Forelimb muscle (tissue), 1 donor: ENCODE measurements at places on chromosomes 13 and 19.

- DNase-seq = no peak
Measured at GRCh38 chr19:58407658-58408151, 744 bp upstream of the ZNF584 start.

GRCh38 chr19:29711584-29712132 is 3.4 kb downstream of the C19orf12 start:
- no peak for DNase-seq

DNA sequence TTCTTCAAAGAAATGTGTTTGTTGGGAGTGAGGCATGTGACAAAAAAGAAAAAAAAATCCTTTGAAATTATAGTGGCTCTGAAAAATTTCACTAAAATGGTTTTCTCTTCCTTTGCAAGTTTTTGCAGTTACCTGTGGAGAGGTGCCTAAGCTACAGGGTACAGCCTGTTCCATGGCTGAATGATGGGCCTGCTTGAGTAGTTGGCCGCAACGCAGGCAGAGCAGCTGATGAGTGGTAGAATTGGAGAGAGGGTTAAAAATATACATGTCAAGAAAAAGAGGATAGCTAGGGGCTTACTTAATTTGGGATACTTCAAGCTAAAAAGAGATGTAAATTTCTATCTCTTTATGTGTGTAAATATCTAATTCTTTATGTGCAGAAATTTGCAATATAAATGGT is 629.1 kb upstream of the SLC10A2 start:
- DNase-seq = no peak

DNA sequence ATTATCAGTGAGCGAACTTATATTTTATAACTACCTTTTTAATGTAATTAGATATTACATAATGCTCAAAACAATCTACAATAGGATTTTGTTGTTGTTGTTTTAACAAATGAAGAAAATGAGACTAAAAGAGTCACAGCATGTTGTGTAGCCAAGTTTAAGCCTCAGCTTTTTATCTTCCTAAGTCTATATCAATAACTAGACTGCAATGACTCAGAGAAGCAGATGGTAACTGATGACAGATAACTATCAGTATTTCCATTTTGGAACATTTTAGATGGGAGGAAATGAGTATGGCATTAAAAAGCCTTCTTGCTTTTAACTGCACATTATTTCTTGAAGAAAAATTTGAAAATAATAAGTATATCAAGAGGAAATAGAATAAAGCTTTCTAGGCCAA is 825.2 kb downstream of the SLITRK1 start:
- no peak for DNase-seq

DNA sequence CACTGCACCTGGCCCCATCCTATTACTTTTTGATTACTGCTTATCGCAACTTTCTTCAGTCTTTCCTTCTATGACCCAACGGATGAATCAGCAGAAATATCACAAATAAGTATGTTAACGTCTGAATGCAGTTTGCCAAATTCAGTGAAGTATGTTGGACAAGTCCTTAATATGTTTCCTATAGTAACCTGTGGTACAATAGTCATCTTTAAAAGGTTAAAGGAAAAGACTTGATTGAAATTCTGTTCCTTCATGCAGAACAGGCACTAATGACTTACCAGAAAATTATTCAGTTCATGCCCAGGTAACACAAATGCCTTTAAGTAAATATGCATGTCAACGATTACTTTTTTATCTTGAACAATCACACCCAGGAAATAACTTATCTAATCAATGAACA is 242.6 kb downstream of the KCTD12 start:
- DNase-seq = no peak

- no peak for DNase-seq
Measured at GRCh38 chr13:24748061-24748400, 15.9 kb upstream of the RNF17 start.

GRCh38 chr13:27270594-27271520 is at the start of gene RASL11A:
Gene RASL11A, plus strand, starts transcription at chr13:27270830. Its CDS starts 115 bp downstream, at chr13:27270945.
- no peak for DNase-seq

GRCh38 chr19:19816679-19817078 is 4.9 kb downstream of the ZNF506 start:
- DNase-seq = no peak

GRCh38 chr19:1931445-1931844 is 9.5 kb upstream of the CSNK1G2 start:
- DNase-seq = no peak

GRCh38 chr13:50914176-50914700 is 4.6 kb downstream of the RNASEH2B start:
- DNase-seq = no peak

DNA sequence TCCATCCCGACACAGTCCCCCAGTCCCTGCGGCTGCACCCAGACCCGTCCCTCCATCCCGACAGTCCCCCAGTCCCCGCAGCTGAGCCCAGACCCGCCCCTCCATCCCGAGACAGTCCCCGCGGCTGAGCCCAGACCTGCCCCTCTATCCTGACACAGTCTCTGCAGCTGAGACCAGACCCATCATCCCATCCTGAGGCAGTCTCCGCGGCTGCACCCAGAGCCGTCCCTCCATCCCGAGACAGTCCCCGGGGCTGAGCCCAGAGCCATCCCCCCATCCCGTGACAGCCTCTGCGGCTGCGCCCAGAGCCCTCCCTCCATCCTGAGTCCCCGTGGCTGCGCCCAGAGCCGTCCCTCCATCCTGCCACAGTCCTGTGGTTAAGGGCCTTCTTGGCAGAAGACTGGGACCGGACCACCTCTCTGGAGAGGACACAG is 28.8 kb upstream of the TMEM255B start:
- DNase-seq = no peak

GRCh38 chr19:16608290-16608739 is 19.7 kb downstream of the MED26 start:
- no peak for DNase-seq

- DNase-seq = no peak
Measured at GRCh38 chr19:36115453-36116343, at the start of gene TBCB. Gene TBCB, plus strand, starts transcription at chr19:36115468. Its CDS starts 93 bp downstream, at chr19:36115561.

DNA sequence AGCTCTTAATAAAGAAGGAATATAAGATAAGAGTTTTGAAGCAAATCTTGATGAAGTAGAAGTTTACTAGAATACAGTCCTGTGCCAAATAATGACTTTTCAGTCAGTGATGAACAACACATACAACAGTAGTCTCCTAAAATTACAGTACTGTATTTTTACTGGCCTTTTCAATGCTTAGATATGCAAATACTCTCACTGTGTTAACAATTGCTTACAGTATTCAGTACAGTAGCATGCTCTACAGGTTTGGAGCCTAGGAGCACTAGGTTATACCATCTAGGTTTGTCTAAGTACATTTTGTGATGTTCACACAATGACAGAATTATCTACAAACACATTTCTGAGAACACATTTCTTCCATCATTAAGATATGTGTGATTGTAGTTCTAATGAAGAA is 316.7 kb upstream of the KLHL1 start:
- DNase-seq = no peak

DNA sequence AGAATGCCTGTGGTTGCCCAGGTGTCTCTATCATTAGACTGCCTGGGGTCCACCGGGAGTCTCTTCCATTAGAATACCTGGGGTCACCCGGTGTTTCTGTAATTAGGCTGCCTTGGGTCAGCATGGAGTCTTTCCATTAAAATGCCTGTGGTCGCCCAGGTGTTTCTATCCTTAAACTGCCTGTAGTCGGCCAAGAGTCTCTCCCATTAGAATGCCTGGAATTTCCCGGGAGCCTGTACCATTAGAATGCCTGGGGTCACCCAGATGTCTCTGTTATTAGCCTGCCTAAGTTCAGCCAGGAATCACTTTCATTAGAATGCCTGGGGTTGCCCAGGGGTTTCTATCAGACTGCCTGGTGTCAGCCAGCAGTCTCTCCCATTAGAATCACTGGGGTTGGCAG is 1492.8 kb downstream of the UQCRFS1 start:
- no peak for DNase-seq

DNA sequence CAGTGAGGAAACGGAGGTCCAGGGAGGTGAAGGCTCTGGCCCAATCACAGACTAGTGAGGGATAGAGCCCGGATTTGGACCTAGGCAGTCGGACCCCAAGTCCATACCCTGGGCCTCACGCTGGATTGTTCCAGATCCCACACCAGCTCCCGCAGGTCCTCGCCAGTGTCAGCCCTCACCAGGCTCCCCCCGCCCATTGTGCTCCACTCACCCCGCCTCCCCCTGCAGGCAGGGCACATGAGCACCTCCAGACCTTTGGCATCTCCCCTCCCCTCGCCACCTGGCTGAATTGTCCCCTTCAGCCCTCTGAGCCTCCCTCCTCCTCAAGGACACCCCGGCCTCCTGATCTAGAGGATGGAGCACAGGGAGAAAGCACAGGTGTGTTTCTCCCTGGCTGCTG is 152.4 kb downstream of the KATNAL1 start:
- DNase-seq = no peak

DNA sequence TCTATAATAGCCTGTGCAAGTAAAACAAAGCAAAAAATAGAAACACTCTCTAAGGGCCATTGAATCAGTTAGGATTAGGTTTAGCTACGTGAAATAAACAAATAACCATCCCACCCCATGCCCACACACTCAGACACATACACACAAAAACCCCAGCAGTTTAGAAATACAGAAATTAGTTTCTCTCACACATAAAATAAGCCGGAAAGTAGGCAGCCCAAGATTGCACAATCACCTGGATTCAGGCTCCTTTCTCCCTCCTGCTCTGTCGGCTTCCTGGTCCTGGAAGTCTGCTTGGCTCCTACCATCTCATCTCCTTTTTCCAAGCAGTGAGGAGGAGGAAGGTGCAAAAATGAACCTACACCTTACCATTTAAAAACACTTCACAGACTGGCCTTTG is 22.6 kb upstream of the USP12 start:
- DNase-seq = no peak

GRCh38 chr13:77529501-77529840 is 6.0 kb upstream of the SCEL start:
- DNase-seq = no peak

DNA sequence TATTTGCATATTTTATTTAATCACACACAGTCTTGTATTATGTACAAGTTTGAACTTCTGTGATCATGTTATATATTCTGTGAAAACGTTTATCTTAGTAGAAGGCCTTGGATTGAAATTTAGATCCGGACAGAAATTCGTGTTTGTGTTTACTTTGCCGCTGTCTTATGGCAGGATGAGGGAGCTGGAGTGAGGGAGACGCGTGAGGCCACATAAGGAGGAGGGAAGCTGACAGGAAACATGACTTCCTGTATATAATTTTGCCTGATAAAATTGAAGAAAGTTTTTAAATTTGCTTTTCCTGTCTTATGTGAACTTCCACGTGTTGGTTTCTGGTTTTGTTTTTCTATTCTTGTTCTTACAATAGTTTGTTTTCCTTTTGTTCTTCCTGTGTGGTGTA is 200.2 kb downstream of the MTUS2 start:
- DNase-seq = no peak

DNA sequence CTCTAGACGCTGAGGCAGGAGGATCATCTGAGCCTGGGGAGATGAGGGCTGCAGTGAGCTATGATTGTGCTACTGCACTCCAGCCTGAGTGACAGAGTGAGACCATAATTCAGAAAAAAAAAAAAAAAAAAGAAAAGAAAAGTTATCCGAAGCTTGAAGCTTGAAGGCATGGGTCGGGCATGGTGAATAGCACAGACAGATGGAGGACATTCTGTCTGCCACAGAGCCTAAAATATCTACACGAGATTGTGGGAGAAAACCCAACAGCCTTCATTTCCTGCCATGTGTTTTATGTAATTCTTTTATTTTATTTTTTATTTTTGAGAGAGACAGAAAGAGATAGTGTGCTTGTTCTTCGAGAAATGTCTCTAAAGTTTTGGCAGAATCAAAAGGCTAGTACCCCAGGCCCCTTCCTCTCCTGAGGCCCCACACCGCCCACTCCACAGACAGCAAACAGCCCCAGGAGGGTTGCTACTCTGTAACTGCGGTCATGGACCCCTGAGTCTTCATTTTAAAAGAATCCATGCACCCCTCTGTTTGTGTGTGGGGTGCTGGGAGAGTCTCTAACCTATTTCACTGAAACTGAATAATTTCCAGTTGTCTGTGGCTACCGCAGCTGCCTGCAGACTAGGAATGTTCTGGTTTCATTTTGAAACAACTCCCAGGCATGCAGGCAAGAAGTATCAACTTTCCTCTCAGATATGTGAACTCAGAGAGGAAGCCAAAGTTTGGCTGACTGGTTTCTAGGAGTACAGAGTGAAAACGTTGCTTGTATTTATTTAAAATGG is 38.4 kb upstream of the RCBTB2 start:
- DNase-seq = peak; percentile 68

DNA sequence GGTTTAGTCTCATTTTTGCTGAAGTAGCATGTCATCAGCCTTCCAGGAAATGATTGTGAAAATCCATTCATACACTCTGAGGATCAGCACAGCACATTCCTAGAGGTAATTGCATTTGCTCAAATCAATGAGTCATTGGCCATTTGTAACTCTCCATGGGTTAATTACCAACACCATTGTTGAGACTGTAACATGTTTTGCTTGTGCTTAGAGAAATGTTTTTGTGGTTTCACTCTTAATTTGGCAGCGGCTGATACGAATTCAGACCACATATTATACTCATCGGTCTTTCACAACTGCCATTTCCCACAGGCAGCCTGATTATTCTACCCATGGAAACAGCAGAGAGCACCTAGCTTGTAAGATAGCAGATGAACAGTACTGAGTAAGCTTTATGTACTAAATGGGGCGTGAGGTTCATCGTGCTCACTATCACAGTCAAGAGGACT is 110.3 kb downstream of the NHLRC3 start:
- no peak for DNase-seq

- no peak for DNase-seq
Measured at GRCh38 chr19:7113233-7113632, 43.7 kb downstream of the ZNF557 start.

DNA sequence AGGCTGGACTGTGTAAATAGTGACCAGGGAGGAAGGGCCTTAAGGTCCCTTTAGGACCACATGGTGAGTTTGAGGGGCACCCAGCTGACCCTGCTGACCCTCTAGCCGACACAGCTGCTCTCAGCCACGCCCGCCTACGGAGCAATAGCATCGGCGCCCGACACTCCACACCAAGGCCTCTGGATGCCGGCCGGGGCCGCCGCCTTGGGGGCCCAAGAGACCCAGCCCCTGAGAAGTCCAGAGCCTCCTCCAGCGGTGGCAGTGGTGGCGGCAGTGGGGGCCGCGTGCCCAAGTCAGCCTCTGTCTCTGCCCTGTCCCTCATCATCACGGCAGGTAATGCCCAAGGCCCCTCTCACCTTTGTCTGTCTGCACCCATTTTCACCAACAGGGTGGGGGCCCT is 8.6 kb upstream of the PIK3R2 start:
- no peak for DNase-seq

DNA sequence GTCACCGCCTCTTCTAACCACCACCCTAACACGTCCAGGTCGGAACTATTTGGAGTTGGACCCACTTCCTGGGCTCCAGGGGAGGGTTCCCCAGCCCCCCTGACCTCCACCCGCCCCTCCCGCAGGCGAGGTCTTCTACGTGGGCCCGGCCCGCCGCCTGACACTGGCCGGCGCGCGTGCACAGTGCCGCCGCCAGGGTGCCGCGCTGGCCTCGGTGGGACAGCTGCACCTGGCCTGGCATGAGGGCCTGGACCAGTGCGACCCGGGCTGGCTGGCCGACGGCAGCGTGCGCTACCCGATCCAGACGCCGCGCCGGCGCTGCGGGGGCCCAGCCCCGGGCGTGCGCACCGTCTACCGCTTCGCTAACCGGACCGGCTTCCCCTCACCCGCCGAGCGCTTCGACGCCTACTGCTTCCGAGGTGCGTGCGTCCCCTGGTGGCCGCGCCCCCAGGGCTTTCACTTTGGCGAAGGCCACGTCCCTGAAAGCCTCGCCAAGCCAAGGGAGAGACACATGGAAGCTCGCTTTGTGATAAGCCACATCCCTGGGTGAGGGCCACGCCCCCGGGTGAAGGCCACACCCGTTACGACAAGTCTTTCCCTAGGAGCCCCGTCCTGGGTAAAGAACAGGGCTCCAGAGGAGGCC is 13.2 kb downstream of the NCAN start:
- no peak for DNase-seq
